ENCODE measurements at places on chromosomes 12 and 14.

- no peak for DNase-seq
These were observed 66.1 kb downstream of the ELK3 start for GRCh38 chr12:96260231-96260630.

DNA sequence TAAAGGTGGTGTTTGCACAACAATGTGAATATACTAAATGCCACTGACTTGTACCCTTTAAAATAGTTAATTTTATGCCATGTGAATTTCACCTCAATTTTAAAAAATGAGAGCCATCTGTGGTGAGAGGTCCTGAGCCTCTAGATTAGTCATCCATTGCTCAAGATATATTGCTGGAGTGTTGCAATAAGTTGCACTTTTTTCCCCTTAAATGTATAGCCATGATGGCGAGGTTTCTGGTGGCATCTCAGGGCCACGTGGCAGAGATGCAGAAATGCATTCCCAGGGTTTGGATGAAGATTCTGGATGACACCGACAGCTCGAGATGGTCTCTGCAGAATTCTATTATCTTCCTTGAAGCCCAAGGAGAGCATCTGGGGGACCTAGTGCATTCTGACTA, 153.7 kb downstream of the AACS start:
- DNase-seq, result no peak

- DNase-seq, result no peak
These were observed 90.3 kb downstream of the ATP2B1 start for GRCh38 chr12:89618113-89618862.

DNA sequence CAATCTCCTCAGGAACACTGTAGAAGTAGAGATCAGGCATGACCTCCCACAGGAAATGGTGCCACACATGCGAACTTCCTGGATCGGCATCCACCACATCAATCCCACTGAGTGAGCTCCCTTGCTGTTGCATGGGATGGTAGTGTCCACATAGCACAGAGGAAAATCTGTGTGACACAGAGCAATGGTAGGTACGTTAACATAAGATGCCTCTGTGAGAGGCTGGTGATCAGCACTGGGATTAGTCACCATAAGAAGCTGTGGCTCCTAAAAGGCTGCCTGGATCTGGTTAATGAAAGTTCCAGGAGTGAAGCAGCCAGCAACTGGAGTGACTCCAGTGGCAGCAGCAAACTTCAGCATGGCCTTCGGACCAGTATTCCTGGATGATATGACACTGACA, 21.8 kb downstream of the WDHD1 start:
- DNase-seq, result no peak

GRCh38 chr12:57717846-57718640, 20.5 kb downstream of the AGAP2 start:
- no peak for DNase-seq

GRCh38 chr12:53828598-53828997, 76.8 kb upstream of the CISTR start:
- DNase-seq, result no peak

DNA sequence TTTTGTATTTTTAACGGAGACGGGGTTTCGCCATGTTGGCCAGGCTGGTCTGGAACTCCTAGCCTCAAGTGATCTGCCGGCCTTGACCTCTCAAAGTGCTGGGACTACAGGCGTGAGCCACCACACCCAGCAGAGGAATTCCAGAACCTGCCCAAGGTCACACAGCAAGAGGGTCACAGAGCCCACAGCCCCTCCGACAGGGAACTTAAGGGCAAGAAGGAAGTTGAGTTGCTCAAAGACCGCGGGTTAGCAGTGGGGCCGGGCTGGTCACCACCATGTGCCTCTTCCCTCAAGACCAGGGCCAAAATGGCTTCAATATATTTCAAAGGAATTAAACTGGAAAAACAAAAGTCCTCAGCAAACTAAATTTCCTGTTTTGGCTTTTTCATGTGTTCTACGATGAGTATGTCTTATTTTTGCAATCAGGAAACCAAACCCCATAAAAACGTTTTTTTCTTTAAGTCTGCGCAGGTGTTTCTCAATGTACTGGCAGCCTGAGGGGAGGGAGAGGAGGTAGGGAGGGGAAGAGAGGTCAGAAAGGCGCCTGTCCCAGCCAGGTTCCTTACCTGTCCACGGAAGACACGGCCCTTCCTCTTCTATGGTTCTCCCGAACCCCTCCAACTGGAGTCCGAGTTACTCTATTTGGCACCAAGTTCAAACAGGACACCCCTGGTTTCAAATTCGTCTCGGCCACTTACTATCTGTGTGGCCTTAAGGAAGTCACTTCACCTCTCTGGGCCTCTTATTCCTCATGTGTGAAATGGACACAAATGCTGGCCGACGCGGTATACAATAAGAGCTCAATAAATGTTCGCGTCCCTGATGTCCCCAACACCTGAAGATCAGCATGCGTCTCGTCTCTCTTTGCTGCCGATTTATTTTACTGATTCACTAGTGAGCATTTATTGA, 778 bp downstream of the SLC8B1 start:
- DNase-seq, result peak; percentile 56

GRCh38 chr12:64457923-64458322, 6.0 kb downstream of the TBK1 start:
- no peak for DNase-seq

GRCh38 chr14:67537736-67538135, 4.6 kb downstream of the PLEKHH1 start:
- DNase-seq, result no peak

DNA sequence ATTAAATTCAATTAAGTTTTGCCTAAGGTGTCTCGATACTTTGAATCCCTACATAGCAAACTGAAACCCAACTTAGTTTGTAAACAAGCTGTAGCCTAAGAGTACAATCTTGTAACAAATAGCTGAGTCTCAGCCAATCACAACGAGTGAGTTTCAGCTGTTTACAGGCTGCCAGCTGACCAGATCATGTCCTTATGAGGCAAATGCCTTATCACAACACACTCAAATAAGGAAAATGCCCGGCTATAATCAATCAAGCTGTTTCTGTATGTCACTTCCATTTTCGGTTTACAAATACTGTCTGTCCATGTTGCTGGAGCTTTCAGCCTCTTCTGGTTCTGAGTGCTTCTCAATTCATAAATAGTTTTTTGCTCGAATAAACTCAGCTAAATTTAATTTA, 943.8 kb downstream of the SLC16A7 start:
- no peak for DNase-seq

GRCh38 chr12:58419905-58420304, 478.5 kb downstream of the ATP23 start:
- DNase-seq, result no peak

DNA sequence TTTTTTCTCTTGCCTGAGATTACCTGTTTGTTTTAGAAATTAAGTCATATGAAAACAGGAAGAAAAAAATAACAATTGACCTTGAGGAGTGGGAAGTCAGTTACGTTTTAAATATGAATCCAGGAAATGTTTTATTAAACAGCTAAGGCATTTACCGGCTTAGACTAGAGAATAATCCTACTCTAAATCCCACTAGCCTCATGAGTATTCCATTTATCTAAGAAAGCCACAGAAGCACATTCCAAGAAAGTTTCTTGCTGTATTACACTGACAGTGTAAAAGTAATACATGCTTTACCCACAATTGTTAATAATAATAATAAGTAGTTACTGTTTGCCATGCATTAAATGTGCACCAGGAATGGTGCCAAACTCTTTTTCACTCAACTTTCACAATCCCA, 90.9 kb downstream of the BMP4 start:
- DNase-seq, result no peak

DNA sequence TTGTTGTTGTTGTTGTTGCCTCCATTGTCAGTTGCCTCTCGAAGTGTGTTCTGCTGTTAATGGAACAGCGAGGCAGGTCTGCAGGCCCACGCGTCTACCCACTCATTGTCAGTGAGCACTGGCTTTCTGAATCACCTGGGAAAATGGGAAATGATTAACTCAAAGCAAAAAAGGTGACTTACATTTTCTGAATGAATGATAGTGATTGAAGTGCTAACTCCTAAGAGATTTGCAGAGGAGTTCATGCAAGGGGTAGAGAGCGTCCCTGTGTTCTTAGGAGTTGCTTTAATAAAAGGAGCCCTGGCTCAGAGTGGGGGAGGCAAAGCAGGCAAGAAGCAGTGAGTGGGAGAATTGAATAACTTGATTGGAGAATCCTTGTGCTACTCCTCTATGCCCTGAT, 177.6 kb downstream of the CAND1 start:
- DNase-seq, result no peak

- no peak for DNase-seq
These were observed 238.7 kb downstream of the AKAP6 start for GRCh38 chr14:32567543-32568384.

Measured in naive thymus-derived CD8-positive, alpha-beta T cell (primary cell).